Karpas-422 (cell line): ENCODE measurements at places on chromosomes 7 and 10.

DNA sequence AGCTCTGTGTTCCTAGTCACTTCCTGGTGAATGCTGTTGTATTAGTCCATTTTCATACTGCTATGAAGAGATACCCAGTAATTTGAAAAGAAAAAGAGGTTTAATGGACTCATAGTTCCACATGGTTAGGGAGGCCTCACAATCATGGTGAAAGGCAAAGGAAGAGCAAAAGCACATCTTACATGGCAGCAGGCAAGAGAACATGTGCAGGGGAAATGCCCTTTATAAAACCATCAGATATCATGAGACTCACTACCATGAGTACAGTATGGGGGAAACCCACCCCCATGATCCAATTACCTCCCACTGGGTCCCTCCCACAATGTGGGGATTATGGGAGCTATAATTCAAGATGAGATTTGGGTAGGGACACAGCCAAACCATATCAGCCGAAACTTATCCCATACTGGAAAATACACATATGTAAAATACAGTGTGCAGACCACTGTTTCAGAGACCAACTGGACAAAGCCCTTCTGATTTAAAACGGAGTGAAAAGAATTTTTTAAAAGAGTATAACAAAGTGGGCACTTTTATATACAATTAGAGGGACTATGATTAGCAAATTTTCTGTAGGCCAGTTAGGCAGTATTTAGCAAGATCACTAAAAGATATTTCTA, 8.0 kb downstream of the CYREN start:
- H3K36me3 ChIP-seq = peaks cover 24% of the 10 kb centered on the region
- H3K27me3 ChIP-seq = no peaks in the 10 kb centered on the region
- no peak for DNase-seq
- no peak overlapping the region for H3K27ac ChIP-seq

DNA sequence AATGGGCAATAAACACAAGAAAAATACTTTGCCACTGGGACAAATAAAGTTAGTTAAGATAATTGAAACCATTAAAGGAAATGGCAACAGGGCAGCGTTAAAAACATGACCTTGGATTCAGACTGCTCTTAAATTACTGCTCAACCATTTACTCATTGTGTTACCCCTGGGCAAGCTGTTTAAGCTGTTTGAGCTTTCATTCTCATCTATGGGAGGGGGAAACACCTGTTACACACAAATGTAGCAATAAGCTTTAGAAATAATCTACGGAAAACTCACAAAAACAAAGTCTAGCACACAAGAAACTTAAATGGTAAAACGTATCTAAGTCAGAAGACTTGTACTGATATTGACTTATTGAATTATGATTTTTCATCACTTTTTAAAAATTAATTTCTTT, 137.1 kb downstream of the KMT2E start:
- DNase-seq = no peak
- no peak overlapping the region for H3K27ac ChIP-seq
- no peak overlapping the region for H3K4me3 ChIP-seq
- H3K36me3 ChIP-seq = no peaks in the 10 kb centered on the region
- H3K4me1 ChIP-seq = no peaks in the 10 kb centered on the region

DNA sequence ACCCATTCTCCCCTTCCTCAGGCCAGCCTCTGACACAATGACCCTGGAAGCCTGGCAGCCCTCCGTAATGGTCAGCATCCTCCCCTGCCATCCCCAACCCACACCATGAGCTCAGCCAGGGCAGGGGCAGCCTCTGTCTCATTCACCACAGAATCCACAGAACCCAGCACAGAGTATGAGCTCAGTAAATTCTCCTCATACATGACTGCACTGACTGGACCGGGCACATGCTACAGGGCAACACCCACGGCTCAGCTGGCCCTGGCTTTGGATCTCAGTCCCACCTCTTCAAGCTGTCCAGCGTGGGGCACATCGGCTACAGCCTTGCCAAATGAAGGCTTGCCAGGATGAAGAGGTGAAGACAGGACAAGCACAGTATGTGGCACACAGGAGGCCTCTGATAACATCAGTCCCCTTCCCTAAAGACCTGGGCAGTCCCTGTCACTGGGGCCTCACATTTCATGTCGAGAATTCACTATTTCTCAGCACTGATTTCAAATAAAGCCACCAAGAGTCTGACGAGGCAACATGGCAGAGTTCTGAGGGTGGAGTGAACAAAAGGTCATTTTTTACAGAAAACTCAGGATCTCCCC, 7.9 kb downstream of the GPRIN2 start:
- no peak overlapping the region for H3K27ac ChIP-seq
- no peak overlapping the region for H3K4me3 ChIP-seq

DNA sequence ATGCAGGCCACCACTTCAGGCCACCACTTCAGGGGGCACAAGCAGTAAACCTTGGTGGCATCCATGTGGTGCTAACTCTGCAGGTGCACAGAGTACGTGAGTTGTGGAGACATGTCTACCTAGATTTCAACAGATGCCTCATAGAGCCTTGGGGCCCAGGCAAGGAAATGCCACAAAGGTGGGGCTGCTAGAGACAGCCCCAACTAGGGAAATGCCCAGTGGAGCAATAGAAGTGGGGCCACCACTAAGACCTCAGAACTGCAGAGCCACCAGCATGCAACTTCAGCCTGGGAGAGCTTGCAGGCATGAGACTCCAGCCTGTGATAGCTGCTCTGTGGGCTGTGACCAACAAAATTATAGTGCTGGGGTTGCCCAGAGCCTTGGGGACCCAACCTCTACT, 107.6 kb downstream of the DNAJC1 start:
- H3K27me3 ChIP-seq = no peaks in the 10 kb centered on the region
- no peak for DNase-seq
- no peak overlapping the region for H3K4me3 ChIP-seq
- H3K36me3 ChIP-seq = no peaks in the 10 kb centered on the region
- H3K4me1 ChIP-seq = no peaks in the 10 kb centered on the region

GRCh38 chr10:7505196-7505595, 94.4 kb upstream of the SFMBT2 start:
- H3K36me3 ChIP-seq = no peaks in the 10 kb centered on the region
- no peak for DNase-seq
- H3K4me1 ChIP-seq = peaks cover 15% of the 10 kb centered on the region
- H3K27me3 ChIP-seq = no peaks in the 10 kb centered on the region
- no peak overlapping the region for H3K4me3 ChIP-seq

DNA sequence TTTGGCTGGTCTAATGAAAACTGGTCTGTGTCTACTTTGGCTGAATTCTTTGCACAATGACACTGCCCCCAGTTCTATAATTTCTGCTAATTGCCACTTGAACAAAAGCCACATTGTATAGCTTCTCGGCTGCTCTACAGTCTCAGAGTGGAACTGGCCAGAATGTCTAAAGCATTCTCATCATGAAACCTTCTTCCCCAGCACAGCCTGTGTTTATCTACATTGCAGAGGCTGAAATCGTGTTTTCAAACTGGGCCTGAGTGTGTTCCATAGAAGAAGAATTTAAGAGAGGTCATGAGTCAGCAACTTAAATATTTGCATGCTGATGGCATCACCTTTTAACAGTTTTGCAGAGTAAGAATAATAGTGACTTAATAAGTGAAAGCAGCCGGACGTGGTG, 177.2 kb downstream of the BUB3 start:
- H3K4me3 ChIP-seq = no peak overlapping the region
- no peaks in the 10 kb centered on the region for H3K4me1 ChIP-seq
- no peaks in the 10 kb centered on the region for H3K27me3 ChIP-seq
- H3K27ac ChIP-seq = no peak overlapping the region
- no peak for DNase-seq

- no peak overlapping the region for H3K27ac ChIP-seq
- no peaks in the 10 kb centered on the region for H3K36me3 ChIP-seq
- H3K4me3 ChIP-seq = peak overlapping the region; percentile 59; the same call in 1 of the 2 replicates
- H3K27me3 ChIP-seq = 0 out of 2 replicates have a peak, but pooled peaks cover 4% of the 10 kb centered on the region
These were observed 1.3 kb downstream of the CYTH3 start for GRCh38 chr7:6271060-6271658.

DNA sequence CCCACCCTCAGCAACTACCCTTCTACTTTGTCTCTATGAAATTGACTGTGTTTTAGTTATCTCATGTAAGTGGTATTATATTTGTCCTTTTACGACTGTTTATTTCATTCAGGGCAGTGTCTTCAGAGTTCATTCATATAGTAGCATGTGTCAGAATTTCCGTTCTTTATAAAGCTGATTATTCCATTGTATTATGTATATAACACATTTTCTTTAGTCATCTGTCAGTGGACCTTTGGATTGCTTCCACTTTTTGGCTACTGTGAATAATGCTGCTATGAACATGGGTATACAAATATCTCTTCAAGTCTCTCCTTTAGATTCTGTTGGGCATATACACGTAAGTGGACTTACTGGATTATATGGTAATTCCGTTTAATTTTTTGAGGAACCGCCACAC, 14.5 kb downstream of the SLF2 start:
- H3K4me1 ChIP-seq = no peaks in the 10 kb centered on the region
- DNase-seq = no peak
- no peaks in the 10 kb centered on the region for H3K27me3 ChIP-seq
- peaks cover 53% of the 10 kb centered on the region for H3K36me3 ChIP-seq
- H3K4me3 ChIP-seq = no peak overlapping the region
- H3K27ac ChIP-seq = no peak overlapping the region

DNA sequence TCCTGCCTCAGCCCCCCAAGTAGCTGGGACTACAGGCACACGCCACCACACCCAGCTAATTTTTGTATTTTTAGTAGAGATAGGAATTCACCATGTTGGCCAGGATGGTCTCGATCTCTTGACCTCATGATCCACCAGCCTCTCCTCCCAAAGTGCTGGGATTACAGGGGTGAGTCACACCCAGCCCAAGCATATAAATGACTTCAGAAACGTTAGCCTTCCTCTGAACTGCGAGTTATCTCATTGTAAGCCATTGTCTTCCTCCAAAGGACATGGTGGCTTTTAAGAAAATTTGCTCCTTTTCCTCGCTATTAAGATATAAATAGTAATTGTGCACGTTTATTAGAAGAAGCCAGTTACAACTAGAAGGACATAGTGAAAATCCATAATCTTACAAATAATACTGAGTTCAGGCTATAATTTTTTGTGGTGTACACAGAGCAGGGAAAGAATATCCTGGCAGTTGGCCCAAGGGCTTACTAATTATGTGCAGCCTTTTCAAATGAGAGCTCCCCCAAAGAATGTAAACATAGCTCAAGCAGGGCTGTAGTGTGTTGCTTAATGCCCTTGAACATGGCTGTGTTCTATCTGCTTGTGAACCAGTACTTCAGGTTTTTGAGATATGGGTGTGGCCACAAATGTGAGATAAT, 495.8 kb downstream of the PARD3 start:
- no peak overlapping the region for H3K27ac ChIP-seq
- no peaks in the 10 kb centered on the region for H3K36me3 ChIP-seq
- H3K4me3 ChIP-seq = no peak overlapping the region
- DNase-seq = no peak
